NCI-H526 treated with DMSO at 0.1 percent for 48 hours (cell line): ENCODE measurements at places on chromosomes 3 and 15.

GRCh38 chr3:14651440-14652251 is at the start of gene CCDC174:
CCDC174 (plus strand) TSS chr3:14651762; CDS start chr3:14651837, 75 bp downstream.
- peak; percentile 98 for DNase-seq

DNA sequence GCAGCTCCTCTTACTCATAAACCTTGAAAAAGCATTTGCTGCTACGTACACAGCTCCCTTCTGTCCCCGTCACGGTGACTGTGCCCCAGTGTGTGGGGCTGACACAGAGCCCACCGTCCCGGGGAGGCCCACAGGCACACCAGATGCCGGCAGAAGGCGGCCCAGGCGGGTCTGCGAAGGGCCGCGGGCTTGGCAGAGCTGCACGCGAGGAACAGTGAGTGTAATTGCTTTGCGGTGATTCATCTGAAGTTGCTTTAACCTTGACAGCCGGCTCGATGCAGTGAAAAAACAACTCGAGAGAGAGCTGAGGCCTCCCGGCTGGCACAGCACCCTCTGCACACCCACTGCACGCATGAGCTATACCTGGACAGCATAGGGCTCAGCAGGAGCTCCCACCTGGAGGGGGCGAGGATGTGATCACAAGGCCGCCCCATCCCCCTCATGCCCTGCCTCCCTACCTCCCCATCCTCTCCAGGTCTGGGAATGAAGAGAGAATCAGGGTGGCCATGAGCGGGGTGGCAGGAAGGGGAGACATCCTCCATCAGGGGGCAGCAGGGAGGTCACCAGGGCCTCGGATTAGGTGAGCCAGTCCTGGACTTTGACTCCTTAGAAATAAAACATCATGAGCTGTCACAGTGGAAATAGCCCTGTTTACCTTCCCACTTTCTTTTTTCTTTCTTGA is 172.7 kb downstream of the MEGF11 start:
- no peak for DNase-seq

- DNase-seq: peak; percentile 65
These were observed 36.8 kb upstream of the KLHL25 start for GRCh38 chr15:85831415-85832113.

DNA sequence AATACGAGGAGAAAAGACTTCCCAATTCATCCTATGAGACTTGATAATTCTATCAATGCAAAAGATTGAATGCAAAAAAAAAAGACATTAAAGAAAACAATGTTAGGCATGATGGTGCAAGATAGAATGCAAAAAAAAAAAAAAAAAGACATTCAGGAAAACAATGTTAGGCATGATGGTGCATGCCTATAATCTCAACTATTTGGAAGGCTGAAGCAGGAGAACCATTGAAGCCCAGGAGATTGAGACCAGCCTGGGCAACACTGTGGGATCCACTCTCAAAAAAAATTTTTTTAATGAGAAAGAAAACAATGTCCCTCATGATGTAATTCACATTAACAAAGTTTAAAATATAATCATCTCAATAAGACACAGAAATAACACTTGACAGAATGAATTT is 75.9 kb downstream of the MYO9A start:
- DNase-seq: no peak

- DNase-seq: no peak
These were observed 12.3 kb upstream of the PHLDB2 start for GRCh38 chr3:111846717-111847116.

GRCh38 chr3:58874795-58875194 is 175.0 kb downstream of the CFAP20DC start:
- DNase-seq: no peak

GRCh38 chr3:30581067-30581585 is 25.3 kb upstream of the TGFBR2 start:
- DNase-seq: no peak

- no peak for DNase-seq
These were observed 15.4 kb downstream of the CRTC3 start for GRCh38 chr15:90545095-90545494.

- DNase-seq: no peak
These were observed 227.6 kb downstream of the KLF13 start for GRCh38 chr15:31554261-31554660.

GRCh38 chr3:58375254-58375653 is 42.6 kb downstream of the PXK start:
- no peak for DNase-seq

GRCh38 chr15:63986751-63987341 is 59.4 kb downstream of the DAPK2 start:
- DNase-seq: peak; percentile 48

- DNase-seq: no peak
These were observed 29.6 kb upstream of the RPL32 start for GRCh38 chr3:12870942-12871341.

GRCh38 chr15:34701536-34701935 is 53.3 kb downstream of the GJD2 start:
- no peak for DNase-seq

GRCh38 chr3:10426346-10427220 is 78.8 kb downstream of the ATP2B2 start:
- DNase-seq: no peak

- no peak for DNase-seq
These were observed 435.4 kb upstream of the ATP11B start for GRCh38 chr3:182357928-182358327.
